GM23248 (cell line): ENCODE measurements at places on chromosomes 5 and 9.

GRCh38 chr5:143601917-143602333 is 198.4 kb upstream of the NR3C1 start:
- no peak for DNase-seq

DNA sequence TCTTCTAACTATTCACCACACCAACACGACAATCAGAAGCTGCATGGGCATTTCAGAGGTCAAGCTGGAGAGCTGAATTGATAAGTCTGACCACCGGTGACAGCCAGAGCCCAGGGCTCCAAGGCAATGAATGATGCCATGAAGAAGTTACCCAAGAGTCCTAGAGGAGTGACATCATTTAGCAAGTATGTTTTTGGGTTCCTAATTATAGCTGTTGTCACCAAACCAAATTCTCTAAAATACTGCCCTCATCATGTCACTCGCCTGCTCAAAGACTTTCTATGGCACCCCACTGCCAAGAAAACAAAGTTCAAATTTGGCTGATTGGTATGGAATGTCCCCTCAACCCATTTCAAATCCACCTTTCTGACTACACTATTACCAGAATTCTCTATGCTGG is 235.1 kb downstream of the SPOCK1 start:
- peak; percentile 72 for DNase-seq

DNA sequence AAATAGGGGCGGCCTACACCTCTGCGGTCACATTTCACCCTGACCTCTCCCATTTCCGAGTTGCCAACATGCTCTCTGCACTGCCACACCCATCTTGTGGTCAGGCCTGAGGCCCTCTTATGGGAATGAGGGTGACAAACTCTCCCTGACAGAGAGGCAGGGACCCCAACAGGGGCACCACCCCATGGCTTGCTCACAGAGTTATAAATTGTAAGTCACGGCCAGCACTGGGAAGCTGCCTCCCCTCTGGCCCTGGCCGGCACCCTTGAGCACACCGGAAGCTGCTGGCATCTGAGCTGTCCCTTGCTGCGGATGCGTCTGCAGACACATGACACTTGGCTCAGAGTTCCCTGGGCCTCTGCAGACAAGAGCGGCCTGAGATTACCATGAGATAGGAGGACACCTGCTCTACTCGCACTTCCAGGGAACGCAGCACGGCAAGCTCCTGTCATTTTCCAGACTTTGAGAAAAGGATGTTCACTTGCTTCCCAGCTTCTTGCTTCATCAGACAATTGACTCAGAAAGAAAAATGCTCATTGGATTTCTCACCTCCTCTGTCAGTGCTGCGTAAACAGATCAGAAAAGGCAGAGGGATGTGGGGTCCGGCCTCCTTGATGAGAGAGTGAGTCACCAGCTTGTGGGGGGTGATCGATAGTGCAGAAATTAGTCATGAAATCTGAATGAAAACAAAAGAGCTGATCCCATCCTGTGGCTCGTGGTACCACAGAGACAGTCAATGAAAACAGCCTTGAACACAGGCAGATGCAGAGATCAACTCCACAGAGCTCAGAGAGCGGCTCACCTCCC is 269.8 kb downstream of the SYK start:
- DNase-seq = peak; percentile 94

- DNase-seq = no peak
Measured at GRCh38 chr9:84793251-84793650, 123.7 kb downstream of the NTRK2 start.

GRCh38 chr9:134216449-134216951 is 52.1 kb upstream of the RNU6ATAC start:
- DNase-seq = no peak

DNA sequence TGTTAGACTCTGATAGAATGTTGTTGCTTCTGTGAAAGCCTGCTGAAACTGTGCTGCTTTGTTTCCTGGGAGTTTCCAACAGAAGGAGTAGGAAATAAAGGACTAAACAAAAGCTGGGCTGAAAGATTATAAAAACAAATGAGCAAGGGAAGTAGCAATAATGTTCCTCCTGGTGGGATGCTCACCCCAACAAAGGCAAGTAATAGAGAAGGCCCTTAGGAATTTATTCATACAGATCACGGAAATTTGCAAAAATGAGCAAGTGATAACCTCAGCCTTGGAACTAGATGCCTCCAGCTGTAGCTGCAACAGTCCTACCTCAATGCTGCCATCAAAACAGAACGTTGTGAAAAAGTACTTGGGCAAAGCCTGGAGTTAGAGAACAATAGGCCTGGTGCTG is 1248.0 kb upstream of the C9orf72 start:
- no peak for DNase-seq

- DNase-seq = peak; percentile 49
Measured at GRCh38 chr9:4080921-4081895, 218.7 kb downstream of the GLIS3 start.
